Left hindlimb (tissue), 1 donor: ENCODE measurements at places on chromosomes 3 and 15.

DNA sequence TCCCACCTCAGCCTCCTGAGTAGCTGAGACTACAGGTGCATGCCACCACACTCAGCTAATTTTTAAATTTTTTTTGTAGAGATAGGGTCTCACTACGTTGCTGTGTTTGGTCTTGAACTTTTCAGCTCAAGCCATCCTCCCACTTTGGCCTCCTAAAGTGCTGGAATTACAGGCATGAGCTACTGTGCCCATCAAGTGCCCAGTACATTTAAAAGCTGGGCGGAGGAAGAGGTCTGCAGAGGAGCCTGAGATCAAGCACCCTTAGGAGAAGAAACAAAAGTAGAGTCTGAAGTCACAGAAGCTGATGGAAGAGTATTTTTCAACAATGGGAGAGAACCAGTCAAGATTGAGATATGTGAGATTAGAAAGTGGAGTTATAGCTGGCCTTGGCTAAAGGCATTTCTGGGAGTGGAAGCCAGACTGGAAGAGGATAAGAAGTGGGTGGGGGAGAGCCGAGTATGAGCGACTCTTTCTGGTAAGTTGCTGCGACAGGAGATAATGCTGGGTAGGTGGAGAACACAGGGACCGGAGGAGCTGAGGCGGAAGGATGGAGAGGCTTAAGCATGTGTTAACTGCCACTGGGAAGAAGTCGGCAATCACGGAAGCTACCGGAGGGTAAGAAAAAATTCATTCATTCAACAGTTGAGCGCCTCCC is 782 bp upstream of the IREB2 start:
- DNase-seq: no peak

DNA sequence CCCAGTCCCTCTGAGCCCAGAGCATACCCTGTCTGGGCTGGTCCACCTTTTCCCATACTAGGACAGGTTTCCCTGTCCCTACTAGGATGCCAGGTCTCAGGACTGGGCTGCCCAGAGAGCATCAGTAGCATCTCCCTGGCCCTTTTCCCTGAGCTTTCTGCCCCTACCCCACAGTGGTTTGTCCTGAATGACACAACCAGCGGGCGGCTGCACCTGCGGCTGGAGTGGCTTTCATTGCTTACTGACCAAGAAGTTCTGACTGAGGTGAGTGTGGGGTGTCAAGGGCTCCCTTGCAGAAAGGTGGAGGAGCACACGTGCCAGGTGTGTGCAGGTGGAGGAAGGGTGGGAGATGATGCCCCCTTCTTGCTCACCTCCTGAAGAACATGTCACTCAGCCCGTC is 33.5 kb downstream of the ESYT3 start:
- DNase-seq: no peak

DNA sequence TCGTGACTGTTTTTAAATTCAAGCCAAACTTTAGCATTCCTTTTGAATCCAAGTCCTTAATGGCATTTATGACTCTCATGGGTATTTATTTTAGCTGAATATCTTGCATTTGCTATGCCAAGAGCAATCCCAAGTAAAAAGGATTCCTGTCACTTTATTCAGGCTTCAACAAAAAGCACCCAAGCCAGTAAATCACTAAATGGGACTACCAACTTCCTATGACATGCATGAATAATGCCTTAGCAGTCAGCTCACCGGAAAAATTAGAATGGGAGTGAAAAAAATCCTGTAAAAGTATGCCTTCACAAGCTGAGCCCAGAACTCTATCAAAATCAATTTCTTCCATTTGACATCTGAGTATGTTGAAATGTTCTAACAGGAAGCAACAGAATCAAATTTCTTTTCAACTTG is 1297.9 kb downstream of the ROBO2 start:
- DNase-seq: no peak

GRCh38 chr15:80123034-80123433 is 29.8 kb upstream of the FAH start:
- DNase-seq: no peak

DNA sequence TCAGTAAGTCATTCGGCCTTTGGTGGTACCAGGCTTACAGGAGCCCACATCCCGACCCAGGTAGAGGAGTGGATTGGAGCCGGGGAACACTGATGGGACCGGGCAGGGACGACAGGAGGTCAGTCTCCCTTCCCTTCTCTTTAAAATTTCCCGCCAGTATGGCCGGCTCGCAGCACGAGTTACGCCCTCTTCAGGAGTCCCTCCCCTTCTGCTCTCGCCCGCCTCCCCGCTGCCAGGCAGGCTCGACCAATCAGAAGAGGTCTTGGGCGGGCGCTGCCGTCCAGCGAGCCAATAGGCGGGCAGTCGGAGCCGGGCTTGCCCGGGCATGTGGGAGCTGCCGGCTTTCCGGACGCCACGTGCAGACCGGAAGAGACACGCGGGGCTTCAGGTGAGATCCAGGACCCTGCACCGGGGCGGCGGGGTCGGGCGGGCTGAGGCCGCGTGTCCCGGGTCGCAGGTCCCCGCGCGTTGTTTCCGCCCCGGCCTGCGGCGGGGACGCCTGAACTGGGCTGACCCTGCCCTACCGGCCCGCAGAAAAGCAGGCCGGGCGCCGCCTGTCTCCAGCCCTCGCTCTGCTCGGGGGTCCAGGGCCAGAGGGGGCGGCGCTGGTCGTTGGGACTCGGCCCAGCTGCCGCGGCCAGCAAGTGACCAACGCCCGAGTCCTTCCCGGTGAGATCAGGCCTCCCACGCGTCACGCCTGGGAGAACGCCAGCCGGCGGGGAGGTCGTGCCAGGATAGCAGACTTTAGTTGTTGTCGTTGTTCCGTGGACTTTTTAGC is at the start of gene AEN:
Gene AEN (plus strand): TSS at position 346 of the 778 bp plus-strand sequence. CDS start 4,870 bp downstream, outside the sequence.
- DNase-seq: peak; percentile 98

GRCh38 chr3:188719545-188719944 is 452.2 kb upstream of the TPRG1 start:
- no peak for DNase-seq

GRCh38 chr15:60721707-60722106 is 242.8 kb upstream of the ICE2 start:
- no peak for DNase-seq

DNA sequence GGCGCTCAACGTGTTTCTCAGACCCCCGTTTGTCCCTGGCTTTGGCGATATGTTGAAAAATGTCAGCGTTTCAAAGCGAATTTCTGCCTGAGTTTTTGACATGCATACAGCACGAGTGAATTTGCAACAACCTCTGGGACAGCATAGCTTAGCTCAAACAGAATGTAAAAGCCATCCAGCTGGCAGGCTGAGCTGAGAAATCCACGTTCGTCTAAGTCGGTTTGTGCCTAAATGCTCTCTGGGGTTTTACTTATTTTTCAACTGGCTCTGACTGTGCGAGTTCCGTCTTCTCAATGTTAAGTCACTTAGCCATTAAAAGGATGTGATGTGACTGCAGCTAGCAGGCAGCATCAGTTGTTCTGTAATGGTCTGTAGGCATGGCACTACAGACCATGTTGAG is 243.5 kb upstream of the SLCO3A1 start:
- peak; percentile 37 for DNase-seq

GRCh38 chr15:95091444-95091843 is 860.1 kb downstream of the MCTP2 start:
- DNase-seq: no peak

- peak; percentile 80 for DNase-seq
These were observed 168.8 kb upstream of the TLE3 start for GRCh38 chr15:70266412-70267121.

DNA sequence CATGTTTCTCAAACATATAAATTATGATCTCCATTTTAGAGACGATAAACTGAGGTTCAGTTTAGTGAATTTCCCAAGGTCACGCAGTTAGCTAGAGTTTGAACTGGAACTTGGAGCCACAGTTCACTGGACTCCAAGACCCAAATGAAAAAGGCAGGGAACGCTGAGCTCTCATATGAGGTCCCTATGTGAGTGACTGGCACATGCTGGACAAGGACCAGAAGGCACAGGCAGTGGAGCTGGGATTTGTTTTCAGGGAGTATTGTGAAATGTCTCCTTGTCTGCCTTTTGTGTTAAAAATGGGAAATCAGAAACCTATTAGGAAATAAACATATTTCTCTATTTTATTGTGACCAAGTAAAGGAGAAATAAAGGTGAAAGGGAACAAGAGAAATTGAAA is 63.5 kb downstream of the MESD start:
- DNase-seq: no peak

DNA sequence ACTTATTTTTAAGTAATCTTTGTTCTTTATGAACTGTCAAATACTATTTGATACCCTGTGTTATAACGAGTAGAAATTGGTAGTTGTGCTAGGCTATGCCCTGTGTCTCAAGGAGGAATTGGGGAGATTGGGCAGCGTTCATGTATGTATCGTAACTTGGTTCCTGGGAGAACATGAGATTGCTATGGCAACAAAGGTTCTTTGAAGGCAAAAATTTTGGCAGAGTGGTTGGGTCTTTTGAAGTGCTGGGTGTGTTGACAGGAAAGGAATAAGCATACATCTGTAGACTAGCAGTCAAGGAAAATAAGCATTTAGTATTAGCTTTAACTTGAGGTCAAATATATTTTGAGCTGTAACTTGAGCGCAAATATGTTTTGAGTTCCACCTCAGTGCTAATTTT is 45.3 kb downstream of the TCF12 start:
- no peak for DNase-seq

GRCh38 chr3:13874891-13875290 is 5.0 kb downstream of the WNT7A start:
- DNase-seq: no peak

DNA sequence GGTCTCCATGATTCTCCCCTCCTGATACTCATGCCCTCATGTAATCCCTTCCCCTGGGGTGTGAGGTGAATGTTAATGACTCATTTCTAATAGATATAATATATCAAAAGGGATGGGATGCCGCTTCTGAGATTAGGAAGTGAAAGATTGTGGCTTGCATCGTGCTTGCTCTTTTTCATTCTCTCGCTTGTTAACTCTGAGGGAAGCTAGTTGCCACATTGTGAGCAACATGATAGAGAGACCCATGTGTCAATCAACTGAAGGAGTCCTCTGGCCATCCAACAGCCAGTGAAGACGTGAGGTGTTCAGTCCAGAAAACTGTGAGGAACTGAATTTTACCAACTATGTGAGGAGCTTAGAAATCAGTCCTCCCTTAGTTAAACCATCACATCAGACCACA is 28.9 kb upstream of the DRD3 start:
- no peak for DNase-seq

GRCh38 chr15:89766357-89767311 is 9.5 kb upstream of the MESP2 start:
- no peak for DNase-seq

- no peak for DNase-seq
These were observed 327 bp upstream of the CCDC13 start for GRCh38 chr3:42773409-42773751.

GRCh38 chr3:50610992-50611463 is 546 bp downstream of the CISH start:
- DNase-seq: no peak

DNA sequence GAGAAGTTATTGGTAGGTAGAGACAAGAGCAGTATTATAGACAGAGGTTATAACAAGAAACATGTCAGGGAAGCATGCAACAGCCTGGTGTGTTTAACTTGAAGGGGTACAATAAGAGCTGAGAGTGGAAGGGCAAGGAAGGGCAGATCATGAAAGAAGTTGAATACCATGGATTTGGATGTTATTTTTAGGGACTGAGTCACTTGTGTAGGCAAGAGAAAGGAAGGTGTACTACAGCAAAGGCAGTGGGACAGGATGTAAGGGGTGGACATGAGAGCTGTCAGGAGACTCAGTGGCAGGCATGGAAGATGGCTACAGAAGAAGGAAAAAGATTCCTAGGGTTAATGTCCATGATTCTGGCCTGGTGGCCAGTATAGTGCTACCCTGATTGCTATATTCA is 66.4 kb downstream of the TFG start:
- DNase-seq: no peak

- DNase-seq: no peak
These were observed at the start of gene FANCD2OS for GRCh38 chr3:10108091-10108490. FANCD2OS (minus strand) TSS chr3:10108255; CDS start chr3:10104774, 3,481 bp downstream.

DNA sequence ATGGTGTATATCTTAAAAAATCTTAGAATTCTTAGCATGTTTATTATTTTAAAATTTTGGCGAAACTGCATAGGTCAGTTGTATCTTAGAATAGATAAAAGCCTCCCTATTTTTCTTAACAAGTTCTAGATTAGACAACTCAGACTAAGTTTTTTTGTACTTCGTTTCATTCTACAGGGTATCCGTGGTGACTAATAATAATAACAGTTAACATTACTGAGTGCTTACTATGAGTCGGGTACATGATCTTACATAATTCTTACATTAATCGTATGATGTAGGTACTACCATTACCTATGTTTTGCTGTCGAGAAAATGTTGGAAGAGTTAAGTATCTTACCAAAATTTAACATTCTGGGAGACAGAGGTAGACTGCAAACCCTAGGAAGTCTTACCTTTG is 60.7 kb downstream of the UBE2E2 start:
- no peak for DNase-seq

DNA sequence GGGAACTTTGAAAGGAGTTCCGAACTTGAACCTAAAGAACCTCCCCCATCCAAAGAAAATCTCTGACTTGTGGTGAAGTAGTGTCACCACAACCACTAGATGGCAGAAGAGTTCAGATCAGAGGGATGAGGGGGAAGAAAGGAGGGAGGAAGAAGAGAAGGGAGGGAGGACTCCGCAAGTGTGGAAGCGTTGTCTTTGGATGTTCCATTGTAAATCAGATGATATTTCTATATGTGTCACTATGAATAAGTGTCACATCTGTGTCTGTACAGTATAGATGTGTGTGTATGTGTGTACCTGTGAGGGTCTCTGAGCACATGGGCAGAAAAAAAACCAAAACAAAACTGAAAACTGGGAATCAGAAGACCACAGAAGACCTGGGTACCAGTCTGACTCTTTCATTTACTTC is 16.9 kb downstream of the SLC24A1 start:
- DNase-seq: no peak

DNA sequence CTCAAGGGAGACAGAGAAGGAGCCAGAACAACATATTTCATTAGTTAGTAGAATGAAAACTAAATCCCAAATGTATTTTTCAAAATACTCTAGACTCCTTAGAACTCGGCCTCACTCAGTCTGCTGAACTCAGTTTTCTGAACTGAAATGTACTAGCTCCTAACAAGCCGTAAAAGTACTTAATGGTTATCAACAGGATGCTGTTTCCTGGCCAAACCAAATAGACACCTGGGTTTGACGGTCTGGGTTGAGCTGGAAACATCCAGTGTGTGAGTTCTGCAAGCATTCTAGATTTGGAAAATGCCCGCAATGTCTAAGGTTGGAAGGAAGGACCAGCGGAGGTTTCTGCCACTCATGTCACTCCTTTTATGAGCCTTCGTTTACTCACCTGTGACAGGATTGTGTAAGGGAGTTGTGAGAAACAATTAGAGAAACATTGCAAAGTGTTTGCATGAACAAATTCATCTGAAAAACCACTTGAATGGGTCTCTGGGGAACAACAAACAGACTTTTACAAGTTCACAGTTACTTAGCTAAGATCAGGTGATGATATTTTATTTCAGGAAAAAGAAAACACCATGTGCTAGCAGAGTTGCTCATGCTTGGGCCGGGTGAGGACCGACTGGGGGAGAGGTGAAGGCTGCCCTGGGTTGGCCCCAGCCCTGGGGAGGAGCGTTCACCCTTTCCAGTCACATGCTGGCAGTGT is 151.0 kb downstream of the ALDH1A2 start:
- DNase-seq: no peak
